ENCODE measurements at places on chromosomes 13 and 19. TPM values are rescaled to one million over a fixed set of nuclear protein-coding genes. Genes with fewer than 3 reads are reported as not detected.

- DNase-seq: no peak
Observed at GRCh38 chr13:49410477-49410876, 33.4 kb downstream of the CAB39L start.

ARL11 gene
- total RNA-seq: not detected

GRCh38 chr19:14821937-14822336, 13.0 kb downstream of the OR7A5 start:
- no peak for DNase-seq

DNA sequence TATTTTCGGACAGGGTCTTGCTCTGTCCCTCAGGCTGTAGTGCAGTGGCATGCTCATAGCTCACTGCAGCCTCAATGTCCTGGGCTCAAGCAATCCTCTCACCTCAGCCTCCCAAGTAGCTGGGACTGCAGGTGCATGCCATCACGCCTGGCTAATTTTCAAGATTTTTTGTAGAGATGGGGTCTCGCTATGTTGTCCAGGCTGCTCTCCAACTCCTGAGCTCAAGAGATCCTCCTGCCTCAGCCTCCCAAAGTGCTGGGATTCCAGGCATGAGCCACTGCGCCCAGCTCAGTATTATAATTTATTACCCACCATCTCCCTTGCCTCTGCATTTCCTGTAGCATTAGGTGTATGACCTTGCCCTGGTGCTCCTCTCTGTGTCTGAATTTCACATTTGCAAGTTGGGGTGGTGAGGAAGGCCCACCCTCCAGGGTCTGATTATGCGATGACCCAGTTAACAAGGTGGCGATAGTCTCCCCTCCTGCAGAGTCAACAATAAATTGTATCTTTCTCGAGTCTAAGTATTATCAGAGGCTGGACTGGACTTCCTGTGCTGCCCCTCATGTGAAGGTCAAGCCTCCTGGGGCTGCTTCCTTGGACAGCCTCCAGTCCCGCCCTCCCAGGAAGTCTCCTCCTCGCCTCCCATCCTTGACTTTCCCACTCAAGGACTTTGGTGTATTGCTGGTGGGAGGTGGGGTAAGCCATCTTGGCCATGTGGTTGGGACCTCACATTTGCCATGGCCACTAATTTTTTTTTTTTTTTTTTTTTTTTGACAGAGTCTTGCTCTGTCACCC, 1.5 kb upstream of the TUBB4A start:
- DNase-seq: no peak

MISP gene
- total RNA-seq: 1.1 TPM

SIX5 gene
- total RNA-seq: 2.0 TPM

DNA sequence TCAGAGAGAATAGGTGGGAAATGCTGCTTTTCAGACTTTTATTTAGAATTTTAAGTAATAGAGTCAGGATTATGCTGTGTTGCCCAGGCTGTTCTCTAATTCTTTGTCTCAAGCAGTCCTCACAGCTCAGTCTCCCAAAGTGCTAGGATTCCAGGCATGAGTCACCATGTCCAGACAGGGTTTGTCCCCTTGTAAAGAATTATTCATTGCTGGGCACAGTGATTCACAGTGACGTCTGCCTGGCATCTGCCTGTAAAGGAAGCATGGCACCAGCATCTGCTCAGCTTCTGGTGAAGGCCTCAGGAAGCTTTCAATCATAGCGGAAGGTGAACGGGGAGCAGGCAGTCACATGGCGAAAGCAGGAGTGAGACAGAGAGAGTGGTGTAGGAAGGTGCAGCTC, 17.7 kb downstream of the ZNF763 start:
- no peak for DNase-seq

DNA sequence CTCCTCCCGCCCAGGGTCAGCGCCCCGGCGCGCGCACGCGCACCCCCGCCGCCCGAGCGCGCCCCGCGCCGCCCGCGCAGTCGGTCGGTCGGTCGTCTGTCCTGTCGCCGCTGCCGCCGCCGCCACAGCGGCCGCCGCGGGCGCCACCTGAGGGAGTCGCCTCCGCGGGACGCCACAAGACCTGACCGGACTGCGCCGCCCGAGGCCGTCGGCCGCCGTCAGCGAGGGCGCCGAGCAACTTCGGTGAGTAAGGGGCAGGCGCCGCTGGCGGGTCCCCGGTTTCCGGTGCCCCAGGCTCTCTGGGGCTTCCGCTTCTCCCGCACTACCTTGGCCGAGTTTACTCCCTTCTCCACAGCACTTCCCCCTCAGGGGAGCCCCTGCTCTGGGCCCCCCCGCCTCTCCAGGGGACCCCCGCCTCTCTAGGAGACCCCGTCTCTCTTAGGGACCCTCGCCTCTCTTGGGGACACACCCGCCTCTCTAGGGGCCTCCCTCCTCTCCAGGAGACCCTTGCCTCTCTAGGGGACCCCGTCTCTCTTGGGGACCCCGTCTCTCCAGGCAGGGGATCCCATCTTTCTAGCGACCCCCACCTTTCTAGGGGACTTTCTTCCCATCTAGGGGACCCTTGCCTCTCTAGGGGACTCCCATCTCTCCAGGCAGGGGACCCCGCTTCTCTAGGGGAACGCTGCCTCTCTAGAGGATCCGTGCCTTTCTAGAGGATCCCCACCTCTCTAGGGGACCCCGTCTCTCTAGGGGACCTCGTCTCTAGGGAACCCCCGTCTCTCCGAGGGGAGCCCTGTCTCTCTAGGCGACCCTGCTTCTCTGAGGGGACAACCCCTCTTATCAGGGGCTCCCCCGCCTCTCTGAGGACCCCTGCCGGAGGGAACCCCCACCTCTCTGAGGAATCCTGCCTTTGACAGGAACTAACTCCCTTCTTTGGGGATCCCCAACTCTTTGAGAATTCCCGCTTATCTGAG, 19.3 kb upstream of the GATAD2A start:
- DNase-seq: peak; percentile 74

DNAAF3 gene
- 2.4 TPM for total RNA-seq

- no peak for DNase-seq
Observed at GRCh38 chr19:6020166-6020882, 42.4 kb upstream of the RANBP3 start.

- no peak for DNase-seq
Observed at GRCh38 chr19:16801600-16802013, 27.6 kb upstream of the SIN3B start.

DNA sequence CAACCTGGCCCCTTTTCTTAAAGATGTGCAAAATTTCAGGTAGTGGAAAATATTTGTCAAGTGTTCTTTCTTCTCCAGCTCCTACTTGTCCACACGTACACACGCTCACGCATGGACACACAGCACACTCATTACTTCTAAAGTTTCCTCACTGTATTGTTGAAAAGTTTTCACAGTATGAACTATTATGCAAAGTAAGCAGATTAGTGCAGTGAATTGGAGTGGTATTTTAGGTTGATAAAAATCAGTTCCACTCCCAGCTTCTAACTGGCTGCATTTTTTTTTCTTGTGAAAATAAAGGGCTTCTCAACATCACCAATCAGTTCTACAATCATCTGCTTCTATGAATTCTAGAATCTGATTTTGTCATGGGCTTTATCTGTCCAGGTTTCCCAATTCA, 264.5 kb downstream of the DCT start:
- no peak for DNase-seq

ZNF285 gene
- 5.2 TPM for total RNA-seq

TEKTIP1 gene
- total RNA-seq: 2.5 TPM

DNA sequence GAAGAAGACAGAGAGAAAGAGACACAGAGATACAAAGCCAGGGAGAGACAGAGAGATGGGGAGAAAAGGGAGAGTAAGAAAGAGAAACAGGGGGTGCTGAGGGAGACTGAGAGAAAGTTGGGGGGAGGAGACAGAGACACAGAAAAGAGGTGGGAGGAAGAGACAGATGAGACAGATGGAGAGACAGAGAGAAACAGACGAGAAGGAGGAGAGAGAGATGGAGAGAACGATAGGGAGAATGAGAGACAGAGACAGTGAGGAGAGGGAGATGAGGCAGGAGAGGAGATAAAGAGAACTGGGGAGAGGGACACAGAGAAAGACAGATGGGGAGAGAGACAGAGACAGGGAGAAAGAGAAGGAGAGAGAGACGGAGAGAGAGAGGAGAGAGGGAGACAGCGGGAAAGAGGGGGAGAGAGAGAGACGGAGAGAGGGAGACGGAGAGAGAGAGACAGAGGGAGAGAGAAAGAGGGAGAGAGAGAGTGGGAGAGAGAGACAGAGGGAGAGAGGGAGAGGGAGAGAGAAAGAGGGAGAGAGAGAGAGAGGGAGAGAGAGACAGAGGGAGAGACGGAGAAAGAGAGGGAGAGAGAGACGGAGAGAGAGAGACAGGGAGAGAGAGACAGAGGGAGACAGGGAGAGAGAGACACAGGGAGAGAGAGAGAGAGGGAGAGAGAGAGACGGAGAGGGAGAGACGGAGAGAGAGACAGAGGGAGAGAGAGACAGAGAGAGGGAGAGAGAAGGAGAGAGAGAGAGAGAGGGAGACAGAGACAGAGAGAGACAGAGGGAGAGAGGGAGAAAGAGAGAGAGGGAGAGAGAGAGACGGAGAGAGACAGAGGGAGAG, 12.6 kb downstream of the JOSD2 start:
- no peak for DNase-seq

GRK1 gene
- total RNA-seq: 1.2 TPM

DNA sequence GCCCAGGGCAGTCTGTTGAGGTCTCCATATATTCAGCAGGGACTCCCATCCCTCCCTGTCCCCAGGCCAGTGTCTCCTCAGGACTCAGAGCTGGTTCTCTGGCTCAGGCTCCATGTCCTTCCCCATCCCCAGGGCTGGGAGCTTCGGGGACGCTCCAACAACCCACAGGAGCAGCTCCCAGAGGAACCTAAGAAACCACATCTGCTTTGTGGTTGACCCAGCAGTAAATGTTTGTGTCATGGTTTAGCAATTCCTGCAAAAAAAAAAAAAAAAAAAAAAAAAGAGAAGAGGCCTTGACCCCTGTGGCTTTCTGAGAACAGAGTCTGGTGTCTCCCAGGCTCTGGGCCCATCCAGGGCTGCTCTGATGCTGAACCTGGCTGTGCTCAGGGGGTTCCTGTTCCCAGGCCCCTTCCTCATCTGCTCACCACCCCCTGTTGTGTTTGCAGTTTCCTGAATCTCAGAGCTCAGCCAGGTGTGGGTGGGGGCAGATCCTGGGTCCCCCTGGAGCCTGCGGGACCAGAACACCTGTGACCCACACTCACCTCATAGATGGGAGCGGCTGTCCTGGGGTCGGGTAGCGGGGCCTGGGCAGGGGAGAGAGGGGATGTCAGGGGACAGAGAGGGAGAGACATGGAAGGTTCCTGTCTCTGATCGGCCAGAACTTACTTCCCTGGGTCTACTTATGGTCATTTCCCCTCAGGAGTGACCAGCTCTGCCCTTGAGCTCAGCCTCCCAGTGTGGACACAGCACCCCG, 25.2 kb upstream of the CEACAM1 start:
- DNase-seq: no peak

APC2 gene
- total RNA-seq: 371 TPM

- DNase-seq: no peak
Observed at GRCh38 chr13:107365466-107366215, 797.7 kb upstream of the ARGLU1 start.

DNA sequence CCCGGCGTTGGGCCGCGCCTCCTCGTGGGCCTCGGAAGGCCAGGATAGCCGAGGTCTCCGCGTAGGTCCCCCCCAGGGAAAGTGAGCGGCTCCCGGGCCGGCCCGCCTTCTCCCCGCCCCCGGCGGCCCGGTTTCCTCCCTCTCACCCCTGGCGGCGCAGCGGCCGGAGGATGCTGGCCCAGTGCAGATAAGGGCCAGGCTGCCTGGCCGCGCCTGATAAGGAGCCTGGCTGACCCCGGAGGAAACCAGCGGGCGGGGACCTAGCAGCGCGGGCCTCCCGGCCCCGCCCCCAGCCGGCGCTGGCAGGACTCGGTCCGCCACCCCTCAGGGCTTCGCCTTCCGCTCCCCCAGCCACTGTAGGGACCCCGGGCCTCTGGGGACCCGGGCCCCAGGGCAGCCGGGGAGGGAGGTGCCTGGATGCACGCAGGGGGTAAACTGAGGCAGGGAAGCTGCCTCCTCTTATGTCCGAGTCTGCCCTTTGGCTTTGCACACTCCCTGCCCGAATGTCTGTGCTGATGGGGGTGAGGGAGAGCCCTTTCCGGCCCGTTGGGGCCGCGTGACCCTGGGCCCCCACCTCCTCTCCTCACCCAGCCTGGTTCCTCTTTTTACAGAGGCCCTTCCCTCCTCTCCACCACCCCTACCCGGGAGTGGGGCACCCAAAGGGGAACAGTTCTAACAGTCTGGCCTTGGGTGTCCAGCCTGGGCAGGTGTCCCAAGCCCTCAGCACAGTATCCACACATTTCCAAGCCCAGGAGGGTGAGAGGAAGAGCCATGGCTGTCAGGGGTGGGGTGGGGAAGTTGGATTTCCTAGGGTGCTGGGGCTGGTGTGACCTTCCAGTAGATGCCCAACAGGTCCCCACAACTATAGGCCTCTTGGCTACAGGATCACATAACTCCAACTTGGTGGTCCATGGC, at the start of gene LYL1:
LYL1 (minus strand) TSS at position 193 of the 915 bp plus-strand sequence. CDS start 1,687 bp downstream, outside the sequence.
- peak; percentile 59 for DNase-seq

ZNF562 gene
- total RNA-seq: 71.4 TPM

- no peak for DNase-seq
Observed at GRCh38 chr13:103703246-103703645, 637.0 kb upstream of the SLC10A2 start.

SMIM44 gene
- not detected for total RNA-seq

DNA sequence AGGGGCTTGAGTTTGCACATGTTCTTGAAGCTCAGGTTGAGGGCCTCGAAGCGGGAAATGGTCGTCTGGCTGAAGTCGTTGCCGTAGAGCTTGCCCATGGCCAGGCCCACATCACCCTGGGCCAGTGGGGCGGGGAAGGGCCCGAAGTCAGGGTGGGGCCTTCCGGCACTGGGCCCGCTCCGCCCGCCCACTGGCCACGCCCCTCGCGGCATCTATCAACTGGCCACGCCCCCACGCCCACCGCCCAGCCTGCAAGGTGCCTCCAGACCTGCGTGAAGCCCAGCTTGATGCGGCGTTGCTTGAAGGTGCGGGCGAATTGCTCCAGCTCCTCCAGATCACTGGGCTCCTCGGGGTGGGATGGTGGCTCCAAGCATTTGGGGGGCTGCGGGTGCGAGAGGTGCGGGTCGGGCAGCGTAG, 19.9 kb downstream of the ZNF574 start:
- peak; percentile 53 for DNase-seq

CNOT3 gene
- total RNA-seq: 56.9 TPM

DNA sequence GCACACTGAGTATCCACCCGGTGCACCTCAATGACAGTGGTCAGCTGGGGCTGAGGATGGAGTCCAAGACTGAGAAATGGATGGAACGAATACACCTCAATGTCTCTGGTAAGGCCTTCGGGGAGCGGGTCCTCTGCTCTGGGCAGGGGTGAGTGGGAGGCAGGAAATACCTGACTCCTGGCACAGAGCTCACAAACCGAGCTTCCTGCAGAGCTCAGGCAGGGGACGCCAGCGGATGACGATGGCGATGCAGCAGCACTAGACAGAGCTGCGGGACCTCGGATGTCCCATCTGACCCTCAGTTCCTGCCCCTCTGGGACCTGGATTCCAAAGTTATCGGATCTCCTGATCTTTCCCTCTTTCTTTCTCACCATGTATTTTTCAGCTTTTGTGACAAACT, 3.8 kb downstream of the CD22 start:
- DNase-seq: no peak

LCP1 gene
- 0.71 TPM for total RNA-seq

- DNase-seq: no peak
Observed at GRCh38 chr19:5078666-5079065, 109.8 kb downstream of the KDM4B start.

CASP14 gene
- total RNA-seq: not detected

GRCh38 chr19:6063576-6064335, 46.5 kb downstream of the RFX2 start:
- DNase-seq: no peak

COMP gene
- total RNA-seq: not detected

GRCh38 chr13:81493144-81493543, 1152.2 kb upstream of the SPRY2 start:
- DNase-seq: no peak
